ENCODE measurements at places on chromosomes 4 and X.
A peak's percentile ranks its signal among the peaks of the same experiment; 100 is the strongest.

GRCh38 chr4:5037553-5038551 is 13.4 kb upstream of the STK32B start:
- DNase-seq: peak; percentile 94

- DNase-seq: no peak
Measured at GRCh38 chrX:7779644-7780043, 63.3 kb upstream of the VCX start.

DNA sequence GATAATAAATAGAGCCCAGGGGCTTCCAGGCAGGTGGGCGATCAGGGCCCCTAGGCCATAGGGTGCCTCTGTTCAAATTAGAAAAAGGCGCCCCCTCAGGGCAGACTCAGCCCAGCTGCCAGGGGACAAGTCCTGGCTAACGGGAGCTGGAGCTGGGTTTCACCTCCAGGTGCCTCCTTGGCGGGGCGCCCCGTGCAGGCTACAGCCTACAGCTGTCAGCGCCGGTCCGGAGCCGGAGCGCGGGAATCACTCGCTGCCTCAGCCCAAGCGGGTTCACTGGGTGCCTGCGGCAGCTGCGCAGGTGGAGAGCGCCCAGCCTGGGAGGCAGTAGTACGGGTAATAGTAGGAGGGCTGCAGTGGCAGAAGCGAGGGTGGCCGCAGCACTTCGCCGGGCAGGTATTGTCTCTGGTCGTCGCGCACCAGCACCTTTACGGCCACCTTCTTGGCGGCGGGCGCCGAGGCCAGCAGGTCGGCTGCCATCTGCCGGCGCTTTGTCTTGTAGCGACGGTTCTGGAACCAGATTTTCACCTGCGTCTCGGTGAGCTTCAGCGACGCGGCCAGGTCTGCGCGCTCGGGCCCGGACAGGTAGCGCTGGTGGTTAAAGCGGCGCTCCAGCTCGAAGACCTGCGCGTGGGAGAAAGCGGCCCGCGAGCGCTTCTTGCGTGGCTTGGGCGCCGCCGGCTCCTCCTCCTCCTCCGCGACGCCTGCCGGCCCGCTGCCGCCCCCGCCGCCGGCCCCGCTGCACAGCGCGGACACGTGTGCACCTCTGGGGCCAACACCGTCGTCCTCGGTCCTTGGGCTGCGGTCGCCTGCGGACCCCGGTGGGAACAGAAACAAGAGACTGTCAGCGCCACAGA is 2.4 kb downstream of the NKX3-2 start:
- DNase-seq: no peak

GRCh38 chrX:24097741-24098260 is 43.0 kb downstream of the EIF2S3 start:
- no peak for DNase-seq

GRCh38 chr4:26330186-26330787 is 9.5 kb downstream of the RBPJ start:
- no peak for DNase-seq

GRCh38 chr4:183011213-183011907 is 87.7 kb upstream of the WWC2 start:
- peak; percentile 1 for DNase-seq

Data from AG04450 (cell line).